ENCODE measurements at places on chromosomes 1 and 21.

- DNase-seq, result no peak
These were observed 95.9 kb downstream of the LMO4 start for GRCh38 chr1:87424541-87424940.

- DNase-seq, result no peak
These were observed 435.4 kb downstream of the PTPRU start for GRCh38 chr1:29671446-29672356.

DNA sequence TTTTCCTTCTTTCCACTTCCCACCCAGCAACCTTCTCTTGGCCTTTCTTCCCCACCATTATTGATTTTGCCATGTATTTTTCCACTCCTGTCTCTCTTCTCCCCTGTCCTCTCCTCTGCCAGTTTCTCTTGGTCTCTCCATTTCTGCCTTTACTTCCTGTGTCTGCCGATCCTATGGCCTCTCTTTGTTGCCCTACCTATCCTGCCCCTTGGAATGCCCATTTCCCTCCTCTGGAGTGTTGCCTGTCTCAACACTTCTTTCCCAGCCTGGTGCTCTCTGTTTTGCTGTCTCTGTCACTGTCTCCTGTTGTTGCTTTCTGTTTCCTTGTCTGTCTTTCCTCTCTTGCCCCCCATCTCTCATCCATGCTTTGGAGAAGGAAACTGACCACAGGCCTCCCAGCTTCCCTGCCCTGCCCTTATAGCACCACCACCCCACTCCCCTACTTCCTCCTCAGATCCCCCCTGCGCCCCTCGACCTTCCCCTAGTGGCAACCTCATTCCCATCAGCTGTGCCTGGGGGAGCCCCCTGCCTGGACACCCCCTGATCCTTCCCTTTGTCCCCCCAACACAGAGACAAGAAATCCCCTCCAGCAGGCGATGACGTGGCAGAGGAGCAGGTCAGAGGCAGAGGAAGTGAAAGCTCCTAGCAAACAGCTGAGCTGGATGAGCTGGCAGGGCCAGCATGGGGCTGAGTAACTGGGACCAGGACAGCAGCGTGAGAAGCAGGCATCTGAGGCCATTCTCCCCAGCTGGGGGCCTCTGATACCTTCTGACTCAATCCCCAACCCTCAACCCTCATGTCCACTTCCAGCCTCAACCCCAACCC lies 6.6 kb upstream of the ETV3L start:
- DNase-seq, result peak; percentile 22

- no peak for DNase-seq
These were observed 50.9 kb upstream of the SCYL3 start for GRCh38 chr1:169944621-169945020.

- peak; percentile 44 for DNase-seq
These were observed 5.7 kb downstream of the LRRC71 start for GRCh38 chr1:156926175-156926574.

DNA sequence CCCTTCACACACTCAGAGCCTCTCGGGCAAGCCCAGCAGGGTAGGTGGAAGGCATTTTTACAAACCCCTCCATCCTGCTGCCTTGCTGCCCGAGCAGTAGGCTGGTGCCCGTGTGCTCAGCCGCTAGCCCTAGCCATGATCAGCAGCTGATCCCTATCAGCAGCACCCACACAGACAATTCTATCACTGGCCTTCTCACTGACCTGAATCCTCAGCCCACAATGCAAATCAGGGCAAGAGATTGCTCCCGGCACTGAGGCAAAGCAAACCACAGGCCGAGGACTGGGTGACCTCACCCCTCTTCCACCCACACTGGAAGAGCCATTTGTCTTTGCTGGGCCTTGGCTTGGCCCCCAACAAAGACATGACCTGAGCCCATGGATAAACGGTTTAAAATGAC lies 895 bp upstream of the PDZK1 start:
- DNase-seq, result no peak

DNA sequence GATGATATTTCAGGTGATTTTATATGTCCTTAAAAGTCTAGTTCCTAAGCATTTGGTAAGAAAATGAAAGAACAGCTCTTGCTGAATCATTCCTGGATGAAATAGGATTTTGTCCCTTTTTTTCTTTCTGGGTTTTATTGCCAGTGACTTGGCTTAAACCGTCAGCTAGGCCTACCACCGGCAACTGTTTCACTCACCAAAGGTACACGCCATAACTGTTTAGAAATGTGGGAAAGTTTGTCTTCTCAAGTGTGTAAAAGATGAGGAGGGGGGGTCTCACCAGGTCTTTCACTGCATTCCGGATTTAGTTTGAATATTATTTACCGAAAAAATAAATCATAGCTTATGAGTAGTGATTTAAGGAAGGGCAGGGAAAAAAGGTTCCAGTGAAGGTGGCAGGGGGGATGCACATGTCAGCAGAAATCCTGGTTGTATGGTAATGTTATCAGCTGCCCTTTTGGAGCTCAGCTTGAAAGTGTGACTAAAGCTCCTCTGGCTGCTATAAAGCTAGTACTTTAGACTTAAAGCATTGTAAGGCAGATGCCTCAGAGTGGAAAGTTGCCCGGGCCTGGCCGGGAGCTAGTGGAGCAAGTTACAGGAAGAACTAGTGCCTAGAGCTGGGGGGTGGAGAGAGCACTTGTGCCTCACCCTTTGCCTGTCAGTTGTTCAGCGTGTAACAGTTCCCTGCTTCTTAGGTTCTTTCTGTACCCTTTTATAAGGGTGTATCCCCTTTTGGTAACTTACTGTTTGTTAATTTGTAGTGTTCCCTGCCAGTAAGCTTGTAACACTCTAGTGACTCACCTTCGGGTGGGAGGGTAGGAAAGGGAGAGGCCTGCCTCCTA lies 3.1 kb downstream of the ATP1A1 start:
- DNase-seq, result no peak

DNA sequence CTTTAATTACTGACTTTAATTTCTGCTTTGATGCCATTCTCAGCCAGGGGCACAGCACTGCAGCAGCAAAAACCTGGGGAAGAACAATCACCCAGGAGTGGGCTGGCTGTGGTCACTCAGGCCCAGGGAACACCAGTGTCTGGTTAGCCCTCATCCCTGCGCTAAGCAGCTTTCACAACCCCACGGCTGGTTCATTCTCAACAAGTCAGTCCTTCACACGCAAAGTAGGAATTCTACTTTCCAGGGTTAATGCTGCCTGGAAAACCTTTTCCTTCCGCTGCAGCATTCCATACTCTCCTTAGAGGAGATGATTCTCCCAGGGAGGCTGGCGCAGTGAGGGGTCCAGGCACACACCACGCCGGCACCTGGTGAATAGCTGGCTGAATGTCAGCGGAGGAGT lies 24.3 kb upstream of the KCNE1 start:
- no peak for DNase-seq

DNA sequence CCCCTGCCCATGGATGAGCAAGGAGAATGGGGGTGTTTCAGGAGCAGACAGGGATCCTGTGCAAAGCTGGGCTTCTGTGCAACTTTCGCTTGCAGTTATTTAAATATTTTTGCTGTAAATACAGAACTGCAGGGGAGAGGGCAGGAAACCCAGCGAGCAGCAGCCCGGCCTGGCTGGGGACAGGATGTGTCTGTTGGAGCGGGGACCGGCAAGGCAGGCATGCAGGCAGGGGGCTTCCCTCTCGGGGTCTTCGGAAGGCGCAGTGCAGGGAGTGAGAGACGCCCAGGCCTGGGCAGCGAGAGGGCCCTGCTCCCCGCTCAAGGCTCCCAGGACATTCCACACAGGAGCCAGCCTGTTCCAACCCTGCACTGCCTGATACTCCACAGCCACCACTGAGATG lies 1.7 kb upstream of the AIRE start:
- DNase-seq, result no peak

GRCh38 chr1:17572264-17572985 lies 32.9 kb downstream of the ARHGEF10L start:
- no peak for DNase-seq

DNA sequence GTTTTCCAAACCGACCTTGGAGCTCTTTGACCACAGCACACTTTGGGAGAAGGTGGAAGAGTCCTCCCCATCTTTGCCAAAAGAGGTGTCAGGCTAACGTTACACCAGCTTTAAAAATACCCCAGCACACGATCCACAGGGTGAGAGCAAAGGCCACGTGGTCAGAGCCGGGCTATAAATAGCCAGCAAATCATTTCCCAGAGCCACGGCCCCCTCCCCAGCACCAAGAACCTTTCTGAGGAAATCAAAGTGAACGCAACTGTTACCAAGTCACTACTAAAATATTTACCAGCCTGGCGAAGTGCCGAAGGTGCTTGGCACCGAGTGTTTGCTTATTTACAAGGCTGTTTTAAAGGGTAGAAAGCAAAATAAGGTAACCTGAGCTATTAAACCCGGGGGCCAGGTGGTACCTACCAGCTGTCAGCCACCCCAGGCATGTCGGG lies 72.4 kb downstream of the CASZ1 start:
- DNase-seq, result no peak

GRCh38 chr1:182817802-182818201 lies 21.3 kb upstream of the DHX9 start:
- DNase-seq, result no peak

GRCh38 chr1:78830321-78830720 lies 176.2 kb downstream of the ADGRL4 start:
- DNase-seq, result no peak

DNA sequence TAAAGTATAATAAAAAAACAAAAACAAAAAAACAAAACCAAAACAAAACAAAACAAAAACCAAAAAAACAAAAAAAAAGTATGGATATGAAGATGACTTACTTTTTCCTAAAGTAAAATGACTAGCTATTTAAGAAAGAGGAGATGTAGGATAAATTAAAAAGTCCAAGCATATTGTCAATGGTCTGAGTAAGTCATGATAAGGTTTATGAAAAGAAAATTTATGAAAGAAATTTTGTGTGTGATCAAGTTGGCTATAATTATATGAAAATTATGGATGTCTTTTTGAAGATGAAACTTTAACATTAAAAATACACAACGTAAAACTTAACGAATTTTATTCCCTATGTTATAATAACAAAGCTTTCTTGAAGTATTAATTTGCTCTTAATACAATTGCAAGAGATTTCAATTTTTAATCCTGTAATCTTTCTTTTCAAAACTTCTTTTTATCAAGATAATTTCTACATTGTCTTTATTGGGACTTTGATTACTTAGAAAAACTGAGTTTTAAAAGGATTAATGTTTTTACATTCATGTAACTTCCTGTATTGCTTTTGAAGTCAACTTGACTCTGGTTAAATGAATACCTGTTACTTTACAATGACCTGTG lies 200.9 kb upstream of the IVNS1ABP start:
- no peak for DNase-seq

GRCh38 chr1:13517193-13517812 lies 3.5 kb upstream of the LRRC38 start:
- DNase-seq, result no peak

- DNase-seq, result no peak
These were observed 342.1 kb upstream of the C1orf87 start for GRCh38 chr1:60415696-60416095.

- DNase-seq, result no peak
These were observed 15.4 kb upstream of the GPR37L1 start for GRCh38 chr1:202107321-202107761.

- DNase-seq, result no peak
These were observed 68.0 kb downstream of the VAV3 start for GRCh38 chr1:107896936-107897335.

GRCh38 chr1:116115476-116116439 lies 4.6 kb downstream of the MAB21L3 start:
- no peak for DNase-seq

GRCh38 chr21:21666689-21667088 lies 668.5 kb downstream of the NCAM2 start:
- DNase-seq, result no peak

DNA sequence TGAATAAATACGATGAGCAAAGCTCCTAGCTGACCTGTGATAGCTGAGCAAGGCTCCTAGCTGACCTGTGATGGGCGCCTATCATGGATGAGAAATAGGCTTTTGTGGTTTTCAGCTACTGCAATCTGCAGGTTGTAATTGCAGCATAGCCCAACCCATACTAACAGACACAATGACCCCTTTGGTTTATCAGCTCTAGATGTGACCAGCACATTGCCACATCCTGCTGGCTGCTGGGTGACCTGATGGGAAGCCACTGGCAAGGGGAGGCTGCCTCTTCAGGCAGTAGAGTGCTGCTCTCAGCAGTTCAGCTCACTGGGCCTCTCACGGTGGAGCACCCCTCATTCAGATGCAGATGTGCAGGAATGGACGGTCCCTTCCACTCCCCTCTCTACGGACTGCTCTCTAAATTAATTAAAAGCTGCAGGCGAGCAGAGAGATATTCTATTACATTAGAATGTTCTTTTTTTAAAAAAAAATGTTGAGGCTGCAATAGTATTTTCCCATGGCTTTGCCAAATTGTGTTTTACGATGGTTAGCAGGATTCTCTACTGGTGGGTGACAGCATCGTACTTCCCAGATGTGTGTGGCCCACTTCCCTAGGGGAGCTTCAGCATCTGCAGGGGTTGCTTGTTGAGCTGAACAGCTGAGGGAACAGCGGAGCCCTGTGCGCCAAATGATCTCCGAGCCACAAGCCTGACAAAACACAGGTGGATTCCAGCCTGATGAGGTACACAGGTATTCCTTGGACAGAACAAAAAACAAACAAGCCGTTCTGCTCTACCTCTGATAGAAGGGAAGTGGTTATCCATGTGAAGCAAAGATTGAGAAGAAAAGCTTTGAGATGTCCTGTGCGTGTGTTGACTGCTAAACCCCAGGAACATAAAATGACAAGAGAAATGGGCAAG lies 65.0 kb downstream of the SYT6 start:
- no peak for DNase-seq

DNA sequence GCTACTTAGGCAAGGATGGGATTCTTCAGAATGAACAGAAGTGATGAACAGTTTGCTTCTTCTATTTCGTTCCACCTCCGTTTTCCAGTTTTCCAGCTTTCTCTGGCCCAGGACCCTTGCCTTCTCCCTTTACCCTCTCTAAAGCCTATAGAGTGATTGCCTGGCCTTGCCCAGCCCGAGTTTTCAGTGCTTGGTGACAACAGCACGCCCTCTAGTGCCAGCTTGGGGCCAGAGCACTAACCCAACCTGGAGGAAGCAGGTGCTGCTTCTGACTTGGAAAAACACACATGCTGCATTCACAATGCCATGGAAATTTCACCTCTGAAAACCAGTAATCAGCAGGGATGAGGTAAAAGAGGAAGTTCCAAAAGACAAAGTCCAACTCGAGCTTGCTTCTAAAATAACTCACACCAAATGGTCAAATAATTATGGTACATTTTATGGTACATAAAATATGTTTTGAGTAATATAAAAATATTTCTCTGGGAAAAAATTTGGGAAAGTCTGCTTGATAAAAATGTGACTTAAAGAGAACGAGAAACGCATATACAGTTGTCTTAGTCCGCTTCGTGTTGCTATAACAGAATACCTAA lies 26.1 kb downstream of the UBE2T start:
- DNase-seq, result peak; percentile 63

All from stimulated activated CD4-positive, alpha-beta T cell treated with anti-CD3 and anti-CD28 coated beads, Interleukin-4, amount 100 ng/mL, for 48 hours (primary cell).